Right ventricle myocardium inferior (tissue), 1 donor: ENCODE measurements at places on chromosomes 5 and 9. TPM values are rescaled to one million over a fixed set of nuclear protein-coding genes. Genes with fewer than 3 reads are reported as not detected.
A peak's percentile ranks its signal among the peaks of the same experiment; 100 is the strongest.

The TMC1 gene
- not detected for total RNA-seq

DNA sequence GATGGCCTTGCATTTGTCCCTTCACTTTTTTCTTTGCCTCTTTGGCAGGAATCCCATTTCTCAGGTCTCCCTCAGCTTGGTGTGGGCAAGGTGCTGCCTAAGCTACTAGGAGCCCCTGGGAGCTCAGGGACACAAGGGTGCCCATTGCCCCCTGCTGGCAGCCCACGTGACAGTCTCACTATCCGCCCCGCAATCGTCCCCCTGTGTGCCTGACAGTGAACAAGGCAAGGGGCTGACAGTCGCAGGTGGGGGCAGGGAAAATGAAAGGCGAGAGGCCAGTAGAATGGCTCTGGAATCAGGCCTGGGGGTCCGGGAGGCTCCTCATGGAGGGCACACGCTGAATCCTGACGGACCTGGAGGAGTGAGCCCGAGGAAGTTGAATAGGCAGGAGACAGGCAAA lies 2.0 kb upstream of the PCDH12 start:
- DNase-seq = no peak

DNA sequence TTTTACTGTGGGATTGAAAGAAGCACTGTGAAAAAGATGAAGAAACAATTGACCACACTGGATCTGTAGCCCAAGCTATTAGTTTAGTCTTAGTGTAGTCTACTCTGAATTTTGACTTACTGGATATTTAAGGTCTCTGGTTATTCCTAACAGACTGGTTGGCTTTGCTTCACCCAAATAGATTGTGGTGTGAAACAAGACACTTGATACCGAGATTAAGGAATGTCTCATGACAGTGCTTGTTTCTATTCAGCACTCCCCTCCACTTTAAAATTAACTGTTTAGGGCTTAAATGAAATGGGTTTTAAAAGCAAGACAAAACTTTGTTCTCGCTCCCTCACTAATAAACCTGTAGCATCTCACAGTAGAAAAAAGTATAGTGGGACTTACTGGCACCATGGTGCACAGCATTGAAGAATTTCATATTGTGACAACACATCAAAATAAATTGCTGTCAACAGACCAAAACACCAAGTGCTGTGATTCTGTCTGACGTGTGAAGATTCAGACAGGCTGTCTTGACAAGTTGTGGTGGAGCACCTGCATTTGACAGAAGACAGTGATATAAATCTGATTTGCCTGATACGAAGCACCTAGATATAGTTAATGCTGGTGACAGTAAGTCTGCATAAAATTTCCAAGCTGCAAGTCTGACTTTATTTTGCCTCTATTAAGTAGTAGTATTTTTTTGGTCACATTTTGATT lies 73.1 kb downstream of the PBX3 start:
- DNase-seq = no peak

- DNase-seq = no peak
Measured at GRCh38 chr9:125953314-125954019, 206.3 kb downstream of the PBX3 start.

DNA sequence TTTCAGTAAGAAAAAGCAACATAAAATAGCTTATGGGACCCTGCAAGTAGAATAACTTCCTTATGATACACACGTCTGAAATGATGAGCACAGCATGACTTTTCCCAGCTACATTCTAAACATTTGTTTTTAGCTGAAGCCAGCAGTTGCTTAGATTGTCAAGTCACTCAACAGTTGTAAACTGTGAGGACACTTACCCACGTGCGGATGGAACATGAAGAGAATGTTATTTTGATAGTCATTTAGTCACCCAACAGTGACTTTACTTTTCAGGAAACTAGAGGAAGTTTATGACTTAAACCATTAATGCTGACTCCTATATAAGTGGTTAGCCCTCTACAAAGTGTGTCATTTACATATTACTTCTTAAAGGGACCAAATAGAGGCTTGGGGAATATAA lies 3.0 kb downstream of the HACD4 start:
- no peak for DNase-seq

DNA sequence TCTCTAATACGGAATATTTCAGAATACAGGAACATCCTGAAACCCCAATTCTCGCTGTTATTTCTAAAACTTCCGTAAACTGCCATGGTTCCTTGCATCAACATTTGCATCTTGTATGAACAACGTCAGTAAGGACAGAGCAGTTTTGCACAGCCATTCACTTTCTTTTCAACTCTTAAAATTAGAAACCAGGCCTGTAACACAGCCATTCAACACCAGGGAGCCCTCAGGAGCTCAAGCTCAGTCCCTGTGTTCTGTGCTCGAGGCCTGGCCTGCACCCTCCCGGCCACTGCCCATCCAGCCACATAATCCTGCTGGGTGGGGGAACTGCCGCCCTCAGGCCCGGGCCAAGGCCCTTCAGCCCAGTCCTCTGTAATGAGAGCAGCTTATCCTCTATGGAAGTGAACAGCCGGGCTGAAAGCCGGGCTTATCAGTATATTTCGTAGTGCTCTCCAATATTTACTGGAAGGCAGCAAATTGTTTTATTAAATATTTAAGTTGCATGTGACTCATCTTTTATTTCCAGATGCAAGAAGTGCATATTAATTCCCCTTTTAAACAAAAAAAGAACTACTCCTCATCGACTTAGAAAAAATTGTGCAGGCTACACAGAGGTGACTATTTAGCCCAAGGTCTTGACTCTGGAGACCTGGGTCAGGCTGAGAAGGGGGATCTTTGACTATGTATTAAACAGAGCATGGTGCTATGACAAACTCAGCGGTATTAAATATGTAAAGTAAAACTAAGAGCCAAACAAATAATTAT lies 33.2 kb upstream of the SLC6A3 start:
- peak; percentile 33 for DNase-seq

- DNase-seq = no peak
Measured at GRCh38 chr5:107858324-107858723, 187.6 kb upstream of the EFNA5 start.

- DNase-seq = no peak
Measured at GRCh38 chr9:113431191-113431590, 20.6 kb downstream of the C9orf43 start.

DNA sequence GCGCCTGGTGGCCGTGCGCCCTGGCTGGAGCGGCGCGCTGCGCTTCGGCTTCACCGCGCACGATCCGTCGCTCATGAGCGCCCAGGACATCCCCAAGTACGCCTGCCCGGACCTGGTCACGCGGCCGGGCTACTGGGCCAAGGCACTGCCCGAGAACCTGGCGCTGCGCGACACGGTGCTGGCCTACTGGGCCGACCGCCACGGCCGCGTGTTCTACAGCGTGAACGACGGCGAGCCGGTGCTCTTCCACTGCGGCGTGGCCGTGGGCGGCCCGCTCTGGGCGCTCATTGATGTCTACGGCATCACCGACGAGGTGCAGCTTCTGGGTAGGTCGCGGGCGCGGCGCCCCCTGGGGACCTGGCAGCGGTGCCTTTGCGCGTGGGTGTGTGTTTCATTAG lies 28.9 kb downstream of the NEURL1B start:
- peak; percentile 68 for DNase-seq

- DNase-seq = no peak
Measured at GRCh38 chr9:85443190-85443598, 298.6 kb downstream of the AGTPBP1 start.

DNA sequence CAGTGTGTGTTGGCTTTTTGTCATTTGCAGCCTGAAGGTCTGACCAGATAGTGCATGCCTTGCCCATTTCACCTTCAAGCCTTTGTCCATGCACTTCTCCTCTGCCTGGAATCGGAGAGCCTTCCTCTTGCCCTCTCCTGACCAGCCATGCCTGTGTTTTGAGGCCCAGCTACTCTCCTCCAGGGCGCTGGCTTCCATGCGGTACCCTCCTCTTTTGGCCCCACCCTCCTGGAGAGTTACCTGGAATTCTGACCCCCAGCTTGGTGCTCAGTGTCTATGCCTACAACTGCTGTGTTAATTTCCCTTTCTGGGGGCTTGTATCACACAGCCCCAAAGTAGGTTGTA lies 52.5 kb downstream of the CXXC5 start:
- no peak for DNase-seq

The WDR38 gene
- not detected for total RNA-seq

GRCh38 chr5:179732918-179733771 lies 523 bp downstream of the MAML1 start:
- DNase-seq = no peak

- DNase-seq = no peak
Measured at GRCh38 chr5:14385019-14385418, 196.6 kb upstream of the OTULINL start.

The KLHL3 gene
- total RNA-seq = 23.3 TPM
